ENCODE measurements at places on chromosomes 1 and 21.

GRCh38 chr1:205183676-205184335 lies 27.7 kb downstream of the DSTYK start:
- DNase-seq = no peak

- no peak for DNase-seq
Measured at GRCh38 chr1:205938682-205939081, 4.6 kb downstream of the SLC26A9 start.

DNA sequence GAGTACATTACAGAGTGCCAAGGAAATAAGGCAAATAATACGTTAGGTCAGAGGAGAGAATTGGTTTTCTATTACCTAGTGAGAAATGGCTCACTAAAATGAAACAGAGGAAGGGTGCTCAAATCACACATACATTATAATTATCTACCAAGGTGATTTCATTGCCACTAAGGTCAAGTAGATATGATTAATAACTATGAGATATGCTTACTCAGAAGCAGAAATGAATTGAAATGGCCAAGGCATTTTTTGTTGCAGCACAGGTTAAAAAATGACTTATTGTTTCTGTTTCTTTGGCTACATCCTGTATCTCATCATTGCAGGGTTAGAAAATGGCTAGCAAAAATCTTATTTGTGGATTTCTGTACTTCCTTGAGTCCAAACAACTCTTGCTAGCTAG lies 154.5 kb upstream of the GORAB start:
- DNase-seq = no peak

DNA sequence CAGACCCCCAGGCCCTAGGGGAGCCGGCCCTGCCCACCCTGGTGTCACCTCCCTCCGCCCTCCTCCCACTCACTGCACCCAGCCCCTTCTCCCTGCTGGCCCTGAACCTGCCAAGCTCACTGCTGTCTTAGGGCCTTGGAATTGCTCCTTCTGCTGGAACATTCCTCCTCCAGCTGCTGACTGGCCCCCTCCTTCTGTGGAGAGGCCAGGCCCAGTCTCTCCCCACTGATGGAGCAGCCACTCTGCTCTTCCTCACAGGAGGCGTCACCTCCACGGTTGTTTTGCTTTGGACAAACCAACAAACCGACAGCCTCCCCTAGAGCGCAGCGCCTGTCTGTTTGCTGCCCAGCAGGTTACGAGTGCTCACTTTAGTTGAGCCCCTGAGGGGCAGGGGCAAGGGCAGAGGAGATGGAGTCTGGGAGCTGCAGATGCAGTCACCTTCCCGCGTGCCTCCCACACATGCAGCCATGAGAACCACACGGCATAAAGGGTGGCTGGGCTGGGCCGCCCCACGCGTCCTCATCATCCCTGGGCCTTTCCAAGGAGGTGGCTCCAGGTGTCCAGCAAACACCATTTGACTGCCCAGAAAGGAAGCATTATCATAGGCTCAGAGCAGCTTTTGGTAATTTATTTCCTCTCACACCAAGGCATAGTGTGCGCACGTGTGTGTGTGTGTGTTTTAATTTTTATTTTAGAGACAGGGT lies 9.4 kb downstream of the OXCT2 start:
- no peak for DNase-seq

GRCh38 chr1:37662031-37662755 lies 27.5 kb upstream of the RSPO1 start:
- no peak for DNase-seq

DNA sequence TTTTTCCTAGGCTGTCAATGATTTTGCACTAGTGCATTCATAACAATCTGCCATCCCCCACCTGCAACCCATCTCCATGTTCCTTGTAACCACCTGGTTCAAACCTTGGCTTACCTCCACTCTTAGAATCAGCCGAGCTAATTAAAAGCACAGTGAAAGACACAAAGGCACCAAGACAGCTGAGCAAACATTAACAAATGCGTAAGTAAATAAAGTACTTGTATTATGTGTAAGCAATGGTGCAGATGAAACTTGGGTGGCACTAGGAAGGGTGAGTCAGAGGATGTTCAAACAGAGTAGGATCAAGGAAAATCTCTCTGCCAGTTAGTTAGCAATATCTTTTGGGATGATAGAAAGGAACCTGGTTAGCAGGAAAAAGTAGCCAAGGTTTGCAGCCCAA lies 5.1 kb upstream of the FOXJ3 start:
- DNase-seq = peak; percentile 41

DNA sequence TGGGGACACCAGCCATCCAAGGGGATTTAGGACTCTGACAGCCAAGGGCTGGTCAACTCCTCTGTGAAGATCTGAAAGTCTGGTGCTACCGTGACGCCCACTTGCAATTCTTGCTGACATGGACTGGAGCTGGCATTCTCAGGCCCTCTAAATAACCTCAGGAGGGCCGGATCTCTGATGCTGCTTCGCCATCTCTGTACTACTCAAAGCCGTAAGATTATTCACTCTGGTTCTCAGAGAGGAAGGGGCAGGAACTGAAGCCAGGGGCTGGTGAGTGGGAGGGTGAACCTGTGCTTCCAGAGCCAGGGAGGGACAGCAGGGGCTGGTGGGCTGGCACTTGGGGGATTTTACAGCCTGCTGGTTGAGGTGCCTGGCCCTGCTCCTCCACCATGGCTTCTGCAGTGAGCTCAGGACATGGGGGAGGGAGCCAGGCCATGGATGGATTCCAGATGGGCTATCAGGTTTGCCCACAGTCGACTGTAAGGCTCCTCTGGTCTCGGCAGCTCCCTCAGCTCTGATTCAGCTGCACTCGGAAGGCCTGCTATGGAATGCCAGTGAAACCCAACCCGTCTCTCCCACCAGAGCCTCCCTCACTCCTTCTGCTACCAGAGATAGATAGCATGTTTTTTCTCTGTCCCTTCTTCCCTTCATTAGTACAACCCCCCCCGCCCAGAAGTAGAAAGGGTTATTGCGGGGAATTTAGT lies 84.5 kb downstream of the PLXNA2 start:
- no peak for DNase-seq

DNA sequence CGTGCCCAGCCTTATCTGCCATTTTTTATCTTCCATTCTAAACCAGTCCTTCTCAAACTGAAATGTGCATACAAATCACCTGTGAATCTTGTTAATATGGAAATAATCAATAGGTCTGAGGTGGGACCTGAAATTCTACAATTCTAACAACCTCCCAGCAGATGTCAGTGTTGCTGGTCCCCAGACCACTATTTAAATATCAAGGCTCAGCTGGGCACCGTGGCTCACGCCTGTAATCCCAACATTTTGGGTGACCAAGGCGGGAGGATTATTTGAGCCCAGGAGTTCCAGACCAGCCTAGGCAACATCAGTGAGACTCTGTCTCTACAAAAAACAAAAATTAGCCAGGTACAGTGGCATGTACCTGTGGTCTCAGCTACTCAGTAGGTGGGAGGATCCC lies 4.1 kb downstream of the UQCRHL start:
- no peak for DNase-seq

- no peak for DNase-seq
Measured at GRCh38 chr1:199978408-199978940, 49.0 kb upstream of the NR5A2 start.

DNA sequence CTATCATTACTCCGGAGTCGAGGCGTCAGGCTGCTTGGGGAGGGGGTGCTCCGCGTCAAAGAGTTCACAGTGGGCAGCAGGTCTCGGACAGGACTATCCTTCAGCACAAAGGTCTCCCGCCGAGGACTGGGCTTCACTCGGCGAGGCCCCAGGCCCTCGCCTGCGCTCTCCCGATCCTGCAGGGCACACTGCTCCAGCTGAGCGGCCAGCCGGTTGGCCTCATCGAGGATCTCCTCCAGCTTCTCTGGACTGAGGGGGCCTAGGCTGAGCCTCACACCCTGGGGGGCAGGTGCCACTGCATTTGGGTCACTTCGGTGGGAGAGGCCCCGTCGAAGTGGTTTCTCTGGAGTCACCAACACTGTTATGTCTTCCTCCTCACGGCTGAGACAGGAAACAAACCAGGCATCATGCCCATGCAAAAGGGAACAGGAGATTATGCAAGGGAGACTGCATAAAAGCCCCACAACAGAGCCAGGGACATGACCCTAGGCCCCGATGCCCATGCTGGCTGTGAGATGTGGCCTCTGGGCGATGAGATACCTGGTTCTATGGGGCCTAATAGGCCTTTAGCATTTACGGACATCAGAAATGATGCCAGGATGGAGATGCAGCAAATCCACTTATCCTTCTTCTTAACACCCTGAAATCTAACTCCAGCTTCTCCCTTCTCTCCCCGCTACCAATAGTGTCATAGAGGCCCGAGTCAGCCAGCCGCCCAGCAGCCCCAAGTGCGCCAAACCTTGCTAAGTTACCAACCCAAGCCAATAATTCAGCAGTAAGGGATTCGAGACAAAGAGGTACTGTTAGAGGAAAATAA lies 1.1 kb downstream of the PSRC1 start:
- DNase-seq = no peak

DNA sequence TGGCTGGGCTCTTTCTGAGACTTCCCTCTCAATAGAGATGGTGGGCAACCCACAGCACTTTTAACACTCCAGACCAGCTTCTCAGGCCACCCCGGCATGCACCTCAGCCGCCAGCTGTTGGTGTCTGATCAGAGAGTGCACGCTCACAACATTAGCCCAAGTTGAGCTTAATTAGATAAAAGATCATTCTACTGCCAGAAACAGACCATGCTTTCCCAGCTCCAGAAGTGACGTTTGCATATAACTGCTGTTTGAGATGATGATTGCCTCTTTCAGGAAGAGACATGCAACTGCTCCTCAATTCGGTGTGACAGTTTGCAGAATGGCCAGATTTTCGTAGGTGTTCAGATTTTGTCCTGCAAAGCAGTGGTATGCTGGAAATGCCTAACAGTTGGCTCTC lies 285.3 kb upstream of the VAMP3 start:
- no peak for DNase-seq

- no peak for DNase-seq
Measured at GRCh38 chr1:43464681-43465504, 11.2 kb upstream of the HYI start.

DNA sequence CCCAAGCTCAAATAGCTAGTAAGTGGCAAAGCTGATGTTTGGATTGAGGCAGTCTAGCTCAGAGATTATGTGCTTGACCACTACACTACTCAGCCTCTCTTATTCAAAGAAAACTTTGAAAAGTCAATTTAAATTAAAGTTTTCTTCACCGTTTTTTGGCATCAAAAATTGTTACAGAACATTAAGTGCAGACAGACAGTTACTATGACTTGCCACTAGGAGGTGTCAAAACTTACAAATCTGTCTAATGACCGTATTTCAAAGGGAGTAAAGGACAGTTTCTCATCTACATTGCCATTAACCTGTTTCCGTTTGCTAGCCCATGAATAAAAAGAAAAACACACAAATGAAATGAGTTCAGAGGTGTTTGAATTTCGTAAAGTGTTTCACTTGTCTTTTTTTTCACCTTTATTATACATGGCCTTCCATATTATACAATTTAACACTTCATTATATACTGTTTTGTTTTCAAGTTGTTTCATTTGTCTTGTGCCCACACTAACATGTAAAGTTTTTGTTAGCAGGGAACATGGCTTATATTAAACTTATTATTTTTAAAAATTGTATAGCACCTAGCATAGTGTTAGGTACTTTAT lies 57.4 kb upstream of the MTF2 start:
- DNase-seq = peak; percentile 66

GRCh38 chr1:178565586-178565985 lies 52.7 kb downstream of the TEX35 start:
- no peak for DNase-seq

GRCh38 chr1:6872573-6873261 lies 87.5 kb downstream of the CAMTA1 start:
- DNase-seq = no peak

DNA sequence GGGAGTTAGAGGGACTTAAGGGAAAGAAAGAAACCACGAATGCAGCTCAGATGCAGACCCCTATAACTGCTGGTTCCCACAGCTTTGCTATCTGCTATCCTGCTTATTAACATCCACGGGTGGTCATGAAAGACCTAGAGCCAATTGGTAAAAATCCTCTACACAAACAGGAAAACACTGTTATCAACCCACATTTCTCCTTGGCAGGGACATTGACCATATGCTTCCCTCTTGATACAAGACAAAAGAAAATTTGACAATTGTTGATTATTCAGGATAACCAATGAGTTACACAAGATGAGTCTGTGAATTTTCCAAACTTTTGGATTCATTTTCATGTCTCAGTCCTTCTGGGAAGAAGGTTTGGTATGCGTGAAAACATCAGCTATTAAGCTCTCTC lies 90.4 kb downstream of the TIAM1 start:
- DNase-seq = no peak

DNA sequence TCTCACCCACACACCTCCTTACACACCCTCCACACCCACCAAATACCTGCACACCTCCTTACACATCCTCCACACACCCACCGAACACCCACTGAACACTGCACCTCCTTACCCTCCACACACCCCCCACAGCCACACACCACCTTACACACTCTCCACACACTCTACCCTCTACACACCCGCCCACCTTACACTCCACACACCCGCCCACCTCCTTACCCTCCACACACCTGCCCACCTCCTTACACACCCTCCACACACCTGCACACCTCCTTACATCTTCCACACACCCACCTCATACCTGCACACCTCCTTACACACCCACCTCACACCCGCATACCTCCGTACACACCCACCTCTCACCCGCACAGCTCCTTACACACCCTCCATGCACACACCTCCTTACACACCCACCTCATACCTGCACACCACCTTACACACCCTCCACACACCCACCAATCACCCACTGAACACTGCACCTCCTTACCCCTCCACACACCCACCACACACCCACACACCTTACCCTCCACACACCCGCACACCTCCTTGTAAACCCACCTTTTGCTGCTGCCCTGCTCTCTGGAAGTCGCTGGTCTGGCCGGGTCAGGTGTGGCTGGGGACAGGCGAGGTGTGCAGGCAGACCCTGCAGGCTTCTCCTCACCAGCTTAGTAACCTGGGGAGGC lies 38.5 kb downstream of the COQ8A start:
- no peak for DNase-seq

- no peak for DNase-seq
Measured at GRCh38 chr1:234586892-234587485, 23.0 kb downstream of the IRF2BP2 start.

GRCh38 chr1:206653715-206654459 lies 18.6 kb downstream of the DYRK3 start:
- no peak for DNase-seq

GRCh38 chr1:33094971-33095604 lies 14.1 kb downstream of the AZIN2 start:
- DNase-seq = peak; percentile 56
